ENCODE measurements at places on chromosomes 4 and X. TPM values are rescaled to one million over a fixed set of nuclear protein-coding genes. Genes with fewer than 3 reads are reported as not detected.

MAGEH1 gene
- total RNA-seq: 10.6 TPM

KDR gene
- total RNA-seq: 3.7 TPM

GSX2 gene
- not detected for total RNA-seq

FOXO4 gene
- 152 TPM for total RNA-seq

CXCR3 gene
- total RNA-seq: not detected

GLRB gene
- total RNA-seq: not detected

RBMXL3 gene
- total RNA-seq: not detected

RHOXF2B gene
- total RNA-seq: not detected

SPANXB1 gene
- total RNA-seq: not detected

EIF1AX gene
- 45.9 TPM for total RNA-seq

FREM3 gene
- not detected for total RNA-seq

CXorf49 gene
- total RNA-seq: not detected

CT45A5 gene
- not detected for total RNA-seq

MAGED1 gene
- 77.2 TPM for total RNA-seq

SCML1 gene
- total RNA-seq: 13.1 TPM

RAB9B gene
- 0.40 TPM for total RNA-seq

NEIL3 gene
- total RNA-seq: not detected

MAGEA6 gene
- total RNA-seq: not detected

MAP7D3 gene
- total RNA-seq: 6.5 TPM

CTAG2 gene
- not detected for total RNA-seq

ETNPPL gene
- not detected for total RNA-seq

CT83 gene
- total RNA-seq: not detected

DGAT2L6 gene
- not detected for total RNA-seq

DIAPH2 gene
- total RNA-seq: 61.0 TPM

UGT2B28 gene
- not detected for total RNA-seq

SLIT2 gene
- total RNA-seq: 6.0 TPM

Data from transverse colon (tissue), 4 donors.